ENCODE measurements at places on chromosomes 3 and 15.

GRCh38 chr3:143382816-143383215 lies 263.2 kb downstream of the CHST2 start:
- no peak for DNase-seq

DNA sequence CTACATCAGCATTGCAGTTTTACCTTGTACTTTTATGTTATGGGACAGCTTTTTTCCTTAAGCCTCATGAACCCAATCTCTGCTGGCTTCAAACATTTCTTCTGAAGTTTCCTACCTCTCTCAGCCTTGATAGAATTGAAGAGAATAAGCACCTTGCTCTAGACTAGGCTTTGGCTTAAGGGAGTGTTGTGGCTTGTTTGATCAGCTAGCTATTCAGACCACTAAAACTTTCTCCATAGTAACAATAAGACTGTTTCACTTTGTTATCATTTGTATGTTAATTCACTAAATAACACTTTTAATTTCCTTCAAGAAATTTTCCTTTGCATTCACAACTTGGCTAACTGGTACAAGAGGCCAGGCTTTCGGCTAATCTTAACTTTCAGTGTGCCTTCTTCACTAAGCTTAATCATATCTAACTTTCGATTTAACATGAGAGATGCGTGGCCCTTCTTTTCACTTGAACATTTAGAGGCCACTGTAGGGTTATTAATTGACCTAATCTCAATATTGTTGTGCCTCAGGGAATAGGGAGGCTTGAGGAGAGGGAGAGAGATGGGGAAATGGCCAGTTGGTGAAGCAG lies 8.1 kb upstream of the TIGIT start:
- DNase-seq = no peak

GRCh38 chr3:41352510-41352909 lies 153.2 kb downstream of the CTNNB1 start:
- DNase-seq = no peak

- DNase-seq = no peak
These were observed 87.5 kb upstream of the MYO5C start for GRCh38 chr15:52383100-52383588.

DNA sequence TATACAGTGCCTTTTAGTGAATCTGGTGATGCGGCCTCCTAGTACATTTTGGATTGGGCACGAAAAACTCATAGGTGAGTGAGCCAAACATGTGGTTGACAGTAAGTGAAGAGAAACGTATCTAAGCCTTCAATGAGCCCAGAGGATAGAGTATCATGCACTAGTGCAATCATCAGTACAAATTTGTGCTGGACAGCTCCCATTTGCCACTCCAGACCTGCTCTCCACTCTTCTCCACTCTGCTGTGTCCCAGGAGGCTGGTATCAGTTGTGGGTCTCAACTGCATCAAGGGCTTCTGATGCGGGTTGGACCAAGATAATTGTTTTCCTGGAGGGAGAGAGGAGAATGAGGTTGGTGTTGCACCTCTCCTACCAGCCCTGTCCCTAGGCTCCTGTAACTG lies 9.1 kb upstream of the RASGRF1 start:
- DNase-seq = no peak

Data from T-helper 17 cell (primary cell).